Large intestine (tissue), 12 donors: ENCODE measurements at places on chromosomes 5 and 9.

GRCh38 chr9:80004714-80005113 is 432.9 kb downstream of the TLE4 start:
- H3K27ac ChIP-seq = no peak overlapping the region
- no peak overlapping the region for H3K4me3 ChIP-seq
- no peaks in the 10 kb centered on the region for H3K36me3 ChIP-seq
- no peaks in the 10 kb centered on the region for H3K27me3 ChIP-seq
- no peak for DNase-seq

DNA sequence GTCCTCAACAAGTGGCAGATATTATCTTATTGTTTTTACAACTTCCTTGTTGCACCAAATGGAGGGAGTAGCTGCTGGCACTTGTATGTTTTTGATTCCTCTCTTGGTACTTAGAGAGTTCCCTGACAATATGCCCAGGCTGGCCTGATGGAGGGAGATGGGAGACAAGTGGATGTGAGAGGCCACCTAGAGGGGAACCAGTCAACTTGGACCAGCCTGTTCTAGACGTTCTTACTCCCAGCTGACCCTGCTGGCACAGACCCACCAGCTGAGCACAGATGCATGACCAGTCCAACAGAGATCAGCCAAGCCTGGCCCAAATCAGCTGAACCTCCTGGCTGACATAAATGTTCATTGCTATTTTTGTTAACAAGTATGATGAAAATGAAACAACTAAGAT is 60.9 kb upstream of the GDNF start:
- no peak overlapping the region for H3K4me3 ChIP-seq
- H3K27me3 ChIP-seq = no peaks in the 10 kb centered on the region
- no peak for DNase-seq

DNA sequence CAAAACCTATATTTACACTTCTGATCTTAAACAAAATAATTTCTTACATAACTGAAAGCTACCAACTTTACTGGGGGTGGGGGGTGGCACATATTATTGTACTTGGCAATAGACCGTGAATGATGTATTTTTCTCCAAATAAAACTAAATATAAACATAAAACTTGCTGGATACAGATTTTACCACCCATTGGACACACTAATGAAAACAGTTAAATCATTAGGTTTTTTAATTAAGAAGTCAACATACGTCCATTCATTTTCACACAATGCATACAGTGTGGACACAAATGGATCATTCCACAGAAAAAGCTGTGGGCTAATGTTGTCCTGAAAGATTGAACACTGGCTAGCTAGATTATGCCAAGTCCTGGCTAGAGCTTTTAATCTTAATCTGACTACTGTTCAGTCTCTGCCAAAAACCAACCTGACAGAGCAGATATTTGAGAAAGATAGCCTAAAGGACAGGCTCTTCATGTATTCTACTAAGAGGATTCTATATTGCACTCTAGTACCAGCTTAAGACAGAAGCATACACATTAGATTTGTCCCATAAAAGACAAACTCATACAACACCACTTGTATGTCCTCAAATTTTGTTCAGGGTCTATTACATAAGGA is 118.1 kb downstream of the SIL1 start:
- H3K4me3 ChIP-seq = no peak overlapping the region
- no peak overlapping the region for H3K27ac ChIP-seq
- no peaks in the 10 kb centered on the region for H3K4me1 ChIP-seq
- H3K27me3 ChIP-seq = no peaks in the 10 kb centered on the region

DNA sequence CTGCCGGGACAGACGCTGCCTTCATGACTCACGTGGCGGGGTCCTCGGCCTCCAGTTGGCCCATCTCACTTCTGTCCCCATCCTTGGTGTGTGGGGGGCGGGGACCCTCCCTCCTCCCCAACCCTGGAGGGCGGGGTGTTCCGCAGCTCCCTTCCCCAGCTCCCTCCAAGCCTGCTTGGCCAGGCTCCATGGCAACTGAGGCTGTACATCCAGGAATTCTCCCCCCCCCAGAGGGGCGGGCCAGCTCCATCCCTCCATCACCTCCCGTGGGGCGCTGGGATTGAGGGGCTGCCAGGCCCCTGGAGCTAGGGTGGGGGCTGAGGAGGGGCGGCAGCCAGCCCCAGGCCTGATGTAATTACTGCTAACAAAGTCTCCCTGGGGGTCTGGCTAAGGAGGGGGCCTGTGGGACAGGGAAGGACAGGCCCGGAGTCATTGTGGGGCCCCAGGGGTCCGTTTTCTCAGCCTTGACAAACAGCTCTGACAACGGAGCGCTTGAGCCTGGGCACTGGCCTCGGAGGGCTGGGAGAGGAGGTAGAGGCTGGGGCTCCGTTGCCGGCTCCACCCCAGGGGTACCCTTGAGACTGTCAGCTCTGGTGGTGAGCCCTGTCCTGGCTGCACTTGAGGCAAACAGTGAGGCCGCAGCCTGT is 8.0 kb downstream of the DIPK1B start:
- H3K4me3 ChIP-seq = no peak overlapping the region
- H3K27me3 ChIP-seq = no peaks in the 10 kb centered on the region
- peaks cover 46% of the 10 kb centered on the region for H3K36me3 ChIP-seq
- H3K4me1 ChIP-seq = peaks cover 23% of the 10 kb centered on the region

- no peaks in the 10 kb centered on the region for H3K27me3 ChIP-seq
- H3K4me1 ChIP-seq = no peaks in the 10 kb centered on the region
- no peak for DNase-seq
- no peak overlapping the region for H3K4me3 ChIP-seq
Observed at GRCh38 chr9:116900007-116900367, 212.9 kb downstream of the TRIM32 start.

GRCh38 chr5:148445578-148445977 is 61.8 kb downstream of the FBXO38 start:
- H3K27me3 ChIP-seq = no peaks in the 10 kb centered on the region
- DNase-seq = no peak
- peaks cover 14% of the 10 kb centered on the region for H3K36me3 ChIP-seq
- no peak overlapping the region for H3K27ac ChIP-seq
- H3K4me1 ChIP-seq = peaks cover 21% of the 10 kb centered on the region
- H3K4me3 ChIP-seq = no peak overlapping the region

DNA sequence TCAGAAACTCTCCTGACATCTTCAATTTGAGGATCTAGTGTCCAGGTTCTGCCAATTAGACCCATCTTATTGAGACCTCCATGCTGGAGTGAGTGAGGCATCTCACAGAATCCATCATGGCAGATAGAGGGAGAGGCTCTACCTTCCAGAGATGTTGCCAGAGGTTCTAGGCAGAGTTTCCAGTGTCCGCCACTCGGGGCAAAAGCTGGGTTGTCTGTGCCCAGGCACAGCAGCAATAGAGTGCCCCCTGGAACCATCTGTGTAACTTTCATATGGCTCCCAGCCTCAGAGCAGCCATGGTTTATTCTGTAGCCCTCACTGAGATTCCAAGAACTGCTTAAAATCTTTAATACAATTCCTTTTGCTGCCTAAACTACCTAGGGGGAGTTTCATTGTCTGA is 16.6 kb upstream of the CCDC112 start:
- no peaks in the 10 kb centered on the region for H3K36me3 ChIP-seq
- no peak overlapping the region for H3K27ac ChIP-seq
- no peaks in the 10 kb centered on the region for H3K4me1 ChIP-seq
- H3K27me3 ChIP-seq = peaks cover 2% of the 10 kb centered on the region

DNA sequence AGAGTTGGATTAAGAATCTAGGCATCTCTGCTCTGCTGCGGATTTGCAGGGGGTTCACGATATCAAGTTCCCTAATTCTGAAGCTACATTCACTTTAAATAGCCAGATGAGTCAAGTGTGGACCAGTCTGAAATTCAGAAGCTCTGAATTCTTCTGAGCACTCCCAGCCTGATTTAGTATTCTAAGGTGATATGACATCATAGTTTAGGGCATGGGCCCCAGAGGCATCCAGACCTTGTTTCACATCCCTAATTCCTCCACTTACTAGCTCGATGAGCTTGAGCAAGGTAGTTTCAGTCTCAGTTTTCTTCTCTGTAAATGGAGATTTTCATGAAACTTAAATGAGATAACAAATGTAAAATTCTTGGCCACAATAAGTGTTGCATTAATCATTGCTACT is 65.2 kb downstream of the TMEM167A start:
- no peaks in the 10 kb centered on the region for H3K36me3 ChIP-seq
- H3K27me3 ChIP-seq = no peaks in the 10 kb centered on the region
- H3K4me3 ChIP-seq = no peak overlapping the region
- DNase-seq = no peak
- no peaks in the 10 kb centered on the region for H3K4me1 ChIP-seq

- no peaks in the 10 kb centered on the region for H3K36me3 ChIP-seq
- peak; percentile 5 for DNase-seq
Observed at GRCh38 chr5:93748875-93749397, 7.5 kb upstream of the POU5F2 start.

- no peaks in the 10 kb centered on the region for H3K4me1 ChIP-seq
- peaks cover 24% of the 10 kb centered on the region for H3K27me3 ChIP-seq
- H3K36me3 ChIP-seq = no peaks in the 10 kb centered on the region
- H3K27ac ChIP-seq = no peak overlapping the region
- no peak for DNase-seq
Observed at GRCh38 chr5:6469836-6470235, 21.2 kb downstream of the UBE2QL1 start.

GRCh38 chr9:27665136-27665535 is 91.9 kb upstream of the C9orf72 start:
- H3K36me3 ChIP-seq = no peaks in the 10 kb centered on the region
- peaks cover 22% of the 10 kb centered on the region for H3K4me1 ChIP-seq
- H3K27ac ChIP-seq = peak overlapping the region; percentile 84
- H3K27me3 ChIP-seq = no peaks in the 10 kb centered on the region

GRCh38 chr9:132114102-132114707 is 34.5 kb upstream of the MED27 start:
- H3K4me3 ChIP-seq = no peak overlapping the region
- no peaks in the 10 kb centered on the region for H3K36me3 ChIP-seq
- peak; percentile 45 for DNase-seq

DNA sequence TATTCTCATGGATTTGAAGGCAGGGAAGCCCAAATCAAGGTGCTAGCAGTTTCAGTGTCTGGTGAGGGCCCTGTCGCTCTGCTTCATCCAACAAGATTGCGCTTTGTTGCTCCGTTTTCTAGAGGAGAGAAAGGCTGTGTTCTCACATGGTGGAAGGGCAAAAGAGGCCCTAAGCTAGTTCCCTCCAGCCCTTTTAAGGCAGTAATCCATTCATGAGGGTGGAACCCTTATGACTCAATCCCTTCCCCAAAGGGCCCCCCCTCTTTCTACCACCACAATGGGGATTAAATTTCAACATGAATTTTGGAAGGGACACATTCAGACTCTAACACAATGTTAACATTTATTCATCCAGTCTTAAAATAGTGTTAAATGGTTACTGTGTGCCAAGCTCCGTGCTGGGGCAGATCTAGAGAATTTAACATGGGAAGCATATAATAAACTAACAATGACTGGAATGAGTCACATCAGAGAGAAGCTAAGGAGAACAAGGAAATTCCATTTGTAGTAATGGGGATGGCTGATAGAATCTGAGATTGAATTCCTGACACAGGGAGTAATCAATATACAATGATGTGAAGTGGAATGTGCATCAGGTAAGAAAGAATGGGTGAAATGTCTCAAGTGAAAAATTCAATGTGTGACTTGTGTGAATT is 382.8 kb upstream of the ZNF608 start:
- H3K4me1 ChIP-seq = no peaks in the 10 kb centered on the region
- no peak for DNase-seq
- H3K4me3 ChIP-seq = no peak overlapping the region
- no peak overlapping the region for H3K27ac ChIP-seq
- H3K27me3 ChIP-seq = no peaks in the 10 kb centered on the region

GRCh38 chr9:68825762-68826472 is 120.9 kb downstream of the PIP5K1B start:
- H3K27ac ChIP-seq = no peak overlapping the region
- no peak for DNase-seq
- peaks cover 27% of the 10 kb centered on the region for H3K36me3 ChIP-seq
- H3K4me3 ChIP-seq = no peak overlapping the region

GRCh38 chr5:116448870-116449427 is 125.7 kb downstream of the SEMA6A start:
- no peaks in the 10 kb centered on the region for H3K4me1 ChIP-seq
- H3K27ac ChIP-seq = no peak overlapping the region
- DNase-seq = no peak
- peaks cover 58% of the 10 kb centered on the region for H3K36me3 ChIP-seq
- no peaks in the 10 kb centered on the region for H3K27me3 ChIP-seq
- no peak overlapping the region for H3K4me3 ChIP-seq

- no peak for DNase-seq
- no peak overlapping the region for H3K27ac ChIP-seq
- H3K36me3 ChIP-seq = no peaks in the 10 kb centered on the region
- no peaks in the 10 kb centered on the region for H3K4me1 ChIP-seq
- H3K4me3 ChIP-seq = no peak overlapping the region
Observed at GRCh38 chr9:114836769-114837168, 30.9 kb upstream of the TNFSF15 start.

DNA sequence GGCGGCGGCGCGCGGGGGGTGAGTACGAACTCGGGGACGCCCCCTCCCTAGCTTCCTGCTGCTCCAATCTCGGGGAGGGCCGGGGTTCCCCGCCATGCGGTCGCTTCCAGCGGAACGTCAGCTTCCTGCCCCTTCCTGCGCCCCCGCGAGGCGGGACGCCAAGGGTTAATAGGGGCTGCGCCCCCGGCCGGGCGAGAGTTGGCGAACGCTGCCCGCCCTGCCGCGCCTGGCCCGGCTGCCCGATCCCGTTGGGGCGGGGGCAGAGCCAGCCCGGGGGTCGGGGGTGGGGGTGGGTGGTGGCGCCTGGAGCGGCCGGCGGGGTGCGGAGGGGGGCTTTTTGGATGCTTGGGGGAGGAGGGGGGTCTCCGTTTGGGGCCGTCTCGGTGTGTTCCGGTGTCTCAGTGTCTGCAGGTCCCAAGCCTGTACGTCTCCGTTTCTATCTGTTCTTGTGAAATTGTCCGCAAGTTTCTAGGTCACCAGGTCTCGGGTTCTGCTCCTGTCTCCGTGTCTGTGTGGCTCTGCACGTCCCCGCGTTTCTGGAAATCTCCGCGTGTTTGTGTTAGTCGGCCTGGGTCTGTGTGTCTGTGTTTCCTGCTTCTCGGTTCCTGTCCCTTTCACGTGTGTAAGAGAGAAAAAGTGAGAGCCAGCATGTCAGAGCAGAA is 789 bp downstream of the COL27A1 start:
- peak overlapping the region; percentile 62 for H3K4me3 ChIP-seq
- DNase-seq = no peak
- peaks cover 3% of the 10 kb centered on the region for H3K36me3 ChIP-seq
- peak overlapping the region; percentile 88 for H3K27ac ChIP-seq

DNA sequence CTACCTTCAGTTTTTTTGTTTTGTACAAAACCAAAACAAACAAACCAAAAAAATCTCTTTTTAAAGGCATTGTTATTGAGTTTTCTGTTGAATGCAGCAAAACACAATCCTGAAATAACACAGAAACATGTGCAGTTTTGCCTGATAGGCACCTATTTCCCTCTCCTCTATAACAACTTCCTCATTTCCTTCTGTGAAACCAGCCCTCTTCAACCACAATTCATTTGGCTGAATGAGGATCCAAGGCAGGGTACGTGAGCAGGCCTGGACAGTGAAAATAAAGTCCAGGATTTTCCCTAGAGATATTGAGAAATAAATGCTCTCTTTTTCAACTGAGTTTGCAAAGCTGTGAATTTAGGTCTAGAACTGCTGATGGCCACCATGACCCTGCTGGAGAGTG is 134.8 kb upstream of the LARP1 start:
- DNase-seq = no peak
- no peaks in the 10 kb centered on the region for H3K36me3 ChIP-seq
- H3K4me1 ChIP-seq = no peaks in the 10 kb centered on the region
